ENCODE measurements at places on chromosomes 3 and 15. TPM values are rescaled to one million over a fixed set of nuclear protein-coding genes. Genes with fewer than 3 reads are reported as not detected.

GRCh38 chr3:359672-360071 is 163.1 kb downstream of the CHL1 start:
- H3K27me3 ChIP-seq = no peaks in the 10 kb centered on the region
- no peak for DNase-seq
- H3K27ac ChIP-seq = no peak overlapping the region
- no peak overlapping the region for H3K4me3 ChIP-seq

GRCh38 chr3:42905740-42906069 is 237 bp upstream of the ZNF662 start:
- H3K27me3 ChIP-seq = no peaks in the 10 kb centered on the region
- H3K27ac ChIP-seq = no peak overlapping the region
- no peak overlapping the region for H3K4me3 ChIP-seq
- H3K4me1 ChIP-seq = no peaks in the 10 kb centered on the region
- DNase-seq = no peak
- H3K36me3 ChIP-seq = no peaks in the 10 kb centered on the region

- H3K27me3 ChIP-seq = no peaks in the 10 kb centered on the region
- no peaks in the 10 kb centered on the region for H3K36me3 ChIP-seq
- H3K4me3 ChIP-seq = no peak overlapping the region
- no peaks in the 10 kb centered on the region for H3K4me1 ChIP-seq
- H3K27ac ChIP-seq = no peak overlapping the region
- no peak for DNase-seq
Observed at GRCh38 chr3:106425916-106426315, 557.1 kb upstream of the CBLB start.

DNA sequence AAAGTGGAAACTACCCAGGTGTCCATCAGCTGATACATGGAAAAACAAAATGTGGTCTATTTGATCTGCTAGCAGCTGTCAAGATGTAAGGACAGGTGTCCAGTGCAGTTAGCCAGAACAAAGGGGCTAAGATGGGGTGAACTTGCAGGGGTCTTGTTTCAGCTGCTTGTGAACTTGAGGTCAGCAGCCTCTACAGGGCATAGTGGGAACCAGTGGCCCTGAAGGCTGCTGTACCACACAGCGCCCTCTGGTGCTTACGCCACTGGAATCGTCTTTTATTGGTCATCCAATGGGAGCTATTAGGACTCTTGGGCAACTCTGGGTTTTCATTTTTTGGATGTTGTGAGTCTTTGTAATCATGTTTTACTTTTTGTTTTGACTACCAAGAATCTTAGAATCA is 62.2 kb upstream of the CTSH start:
- H3K4me3 ChIP-seq = no peak overlapping the region
- no peak overlapping the region for H3K27ac ChIP-seq
- H3K36me3 ChIP-seq = no peaks in the 10 kb centered on the region
- DNase-seq = peak; percentile 74
- H3K27me3 ChIP-seq = no peaks in the 10 kb centered on the region

DNA sequence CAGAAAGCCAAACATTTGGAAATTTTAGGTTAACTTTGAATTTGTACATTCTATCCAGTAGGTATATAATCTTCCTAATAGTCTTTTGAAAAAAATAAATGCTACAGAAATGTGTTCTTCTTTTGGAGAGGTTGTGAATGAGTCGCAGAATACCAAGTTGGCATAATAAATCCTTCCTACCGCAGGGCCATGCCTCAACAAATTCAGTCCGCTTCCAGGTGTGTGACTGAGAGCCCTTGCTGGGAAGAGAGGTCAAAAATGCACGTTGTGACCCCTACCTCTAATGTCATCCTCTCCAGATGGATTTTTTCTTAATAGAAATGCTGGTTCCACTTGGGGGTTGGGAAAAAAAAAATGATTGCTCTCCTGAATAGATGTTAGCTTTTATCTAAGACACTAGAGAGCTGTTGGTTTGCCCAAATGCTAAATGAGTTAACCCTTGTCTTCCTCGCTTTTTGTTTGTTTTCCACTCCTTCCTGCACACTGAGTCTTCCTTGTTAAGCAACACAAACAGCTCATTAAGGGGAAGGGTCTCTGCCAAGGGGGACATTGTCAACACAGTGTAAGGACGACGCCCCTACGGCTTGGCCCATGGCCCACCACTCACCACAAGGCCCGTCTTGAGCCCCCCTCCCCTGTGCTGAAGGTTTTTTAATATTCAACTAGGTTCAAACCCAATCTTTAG is 33.9 kb downstream of the RLBP1 start:
- DNase-seq = no peak
- no peaks in the 10 kb centered on the region for H3K27me3 ChIP-seq
- H3K27ac ChIP-seq = no peak overlapping the region
- no peaks in the 10 kb centered on the region for H3K4me1 ChIP-seq

The OPA1 gene
- 69.1 TPM for total RNA-seq

The PSTPIP1 gene
- total RNA-seq = 0.77 TPM

The SPATA12 gene
- 0.12 TPM for total RNA-seq

The SCAMP5 gene
- total RNA-seq = 24.9 TPM
